CD4-positive, alpha-beta T cell treated with Interleukin-21 for 1 hour (primary cell): ENCODE measurements at places on chromosomes 2 and 18.

DNA sequence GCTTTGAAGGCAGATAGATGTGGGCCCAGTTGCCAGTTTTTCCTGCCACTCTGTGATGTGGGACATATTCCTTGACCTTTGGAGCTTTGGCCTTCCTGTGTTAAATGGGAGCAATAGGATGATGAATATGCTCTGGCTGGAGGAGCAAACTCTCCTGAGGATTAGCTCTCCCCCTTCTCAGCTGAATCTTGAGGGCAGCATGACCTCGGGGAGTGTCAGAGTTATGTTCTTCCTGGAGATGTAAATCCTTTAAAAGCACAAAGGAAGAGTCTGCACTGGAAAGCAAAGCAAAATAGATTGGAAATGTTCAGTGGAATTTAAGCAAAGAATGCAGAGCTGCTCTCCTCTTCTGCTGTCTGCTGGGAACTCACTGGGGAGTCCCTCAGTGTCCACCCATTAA, 160.1 kb downstream of the ALK start:
- no peak for DNase-seq

DNA sequence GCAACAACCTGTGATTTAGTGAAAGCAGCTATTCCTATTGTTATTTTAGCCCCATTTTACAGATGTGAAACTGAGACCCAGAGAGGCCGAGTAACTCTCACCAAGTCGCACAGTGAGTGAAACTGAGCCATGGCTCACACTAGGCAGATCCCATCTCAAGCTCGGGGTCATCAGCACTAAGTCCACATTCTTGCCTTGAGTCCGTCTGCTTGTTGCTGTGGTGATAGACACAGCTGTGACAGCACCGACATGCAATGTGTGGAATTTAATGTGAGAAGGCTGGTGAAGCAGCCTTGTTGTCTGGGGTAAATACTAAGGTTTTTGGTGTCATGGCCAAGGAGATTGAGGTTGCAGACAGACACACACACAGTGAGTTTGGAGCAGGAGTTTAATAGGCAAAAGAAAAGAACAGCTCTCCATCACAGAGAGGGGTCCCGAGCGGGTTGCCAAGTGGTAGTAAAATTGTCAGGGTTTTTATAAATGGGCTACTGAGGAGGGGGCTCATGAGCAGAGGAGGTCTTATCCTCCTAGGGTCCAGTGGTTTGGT, 40.2 kb upstream of the GMCL1 start:
- no peak for DNase-seq

GRCh38 chr2:208101716-208102631, 22.4 kb downstream of the CRYGD start:
- DNase-seq = no peak

DNA sequence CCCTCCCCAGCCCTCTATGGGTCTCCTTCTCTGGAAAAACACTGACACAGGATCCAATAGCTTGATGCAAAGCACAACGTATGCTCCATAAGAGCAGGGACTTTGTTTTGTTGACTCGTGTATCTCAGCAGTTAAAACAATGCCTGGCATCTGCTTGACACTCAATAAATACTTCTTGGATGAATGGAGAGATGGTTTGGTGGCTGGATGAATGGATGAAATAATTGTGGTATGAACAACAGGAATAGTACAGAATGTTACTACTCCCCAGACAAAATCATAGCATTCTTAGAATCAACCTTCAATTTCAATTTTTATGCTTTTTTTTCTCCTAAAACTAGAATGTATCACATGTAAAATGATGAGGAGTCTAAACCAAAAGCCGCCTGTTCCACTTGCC, 57.4 kb downstream of the KCNE4 start:
- DNase-seq = no peak

DNA sequence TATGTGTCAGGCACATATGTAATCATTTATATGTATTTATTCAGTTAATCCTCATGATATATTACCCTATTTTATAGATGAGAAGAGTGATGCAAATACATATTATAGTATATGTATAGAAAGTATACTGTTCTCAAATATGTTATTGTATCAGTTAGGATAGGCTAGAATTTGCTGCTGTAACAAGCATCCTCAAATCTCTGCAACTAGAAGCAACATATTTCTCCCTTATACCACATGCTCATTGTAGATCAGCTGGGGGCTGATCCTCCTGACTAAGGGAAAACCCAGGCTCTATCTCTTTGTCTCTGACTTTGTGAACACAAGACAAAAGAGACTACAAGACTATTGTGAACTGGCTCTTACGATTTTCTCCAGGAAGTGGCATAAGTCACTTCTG, 24.8 kb upstream of the HS6ST1 start:
- DNase-seq = no peak

DNA sequence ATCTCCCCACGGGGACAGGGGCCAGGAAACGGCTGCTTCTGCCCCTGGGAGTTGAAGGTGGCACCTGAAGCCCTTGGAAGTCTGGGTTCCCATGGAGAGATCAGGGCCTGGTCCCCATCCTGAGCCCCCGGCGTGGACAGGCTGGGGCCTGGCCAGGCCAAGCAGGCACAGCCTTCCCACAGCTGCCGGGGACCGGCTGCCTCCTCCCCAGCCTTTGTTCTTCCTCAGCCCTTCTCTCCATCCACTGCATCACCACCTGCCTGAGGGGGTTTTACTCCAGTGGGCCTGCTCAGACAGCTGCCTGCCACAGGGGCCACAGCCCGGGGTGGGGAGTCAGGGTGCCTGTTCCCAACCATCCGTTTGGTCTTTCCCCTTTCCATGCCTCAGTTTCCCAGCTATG, 187.7 kb downstream of the INHBB start:
- no peak for DNase-seq

- DNase-seq = peak; percentile 5
Observed at GRCh38 chr18:79010802-79011201, 31.2 kb downstream of the SALL3 start.

GRCh38 chr18:10702206-10702605, 176.4 kb downstream of the NAPG start:
- DNase-seq = no peak
